ENCODE measurements at places on chromosomes 2 and 18. TPM values are rescaled to one million over a fixed set of nuclear protein-coding genes. Genes with fewer than 3 reads are reported as not detected.

The MYO3B gene
- 0.09 TPM for total RNA-seq

The DCDC2C gene
- total RNA-seq, result not detected

The ABCB11 gene
- not detected for total RNA-seq

The VAMP8 gene
- total RNA-seq, result 85.5 TPM

The SLC4A1AP gene
- 33.8 TPM for total RNA-seq

The LBX2 gene
- 11.4 TPM for total RNA-seq

Data from Caco-2 (cell line).